ENCODE measurements at places on chromosomes 5 and 9.

DNA sequence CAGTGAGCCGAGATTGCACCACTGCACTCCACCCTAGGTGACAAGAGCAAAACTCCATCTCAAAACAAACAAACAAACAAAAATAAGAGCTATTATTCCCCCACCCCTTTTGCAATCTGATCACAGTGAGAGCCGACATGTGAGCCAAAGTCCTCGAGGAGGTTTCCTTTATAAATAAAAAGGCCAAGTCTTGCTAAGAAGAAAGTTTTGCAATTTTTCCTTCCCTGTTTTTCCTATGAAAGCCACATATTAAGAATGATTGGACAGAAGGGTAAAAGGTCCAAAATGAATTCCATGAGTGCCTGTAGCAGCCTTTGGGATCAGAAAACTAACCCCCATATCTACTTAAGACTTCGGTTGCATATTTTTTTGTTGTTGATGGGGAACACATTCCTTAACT, 179.7 kb downstream of the TSSK1B start:
- DNase-seq = no peak

DNA sequence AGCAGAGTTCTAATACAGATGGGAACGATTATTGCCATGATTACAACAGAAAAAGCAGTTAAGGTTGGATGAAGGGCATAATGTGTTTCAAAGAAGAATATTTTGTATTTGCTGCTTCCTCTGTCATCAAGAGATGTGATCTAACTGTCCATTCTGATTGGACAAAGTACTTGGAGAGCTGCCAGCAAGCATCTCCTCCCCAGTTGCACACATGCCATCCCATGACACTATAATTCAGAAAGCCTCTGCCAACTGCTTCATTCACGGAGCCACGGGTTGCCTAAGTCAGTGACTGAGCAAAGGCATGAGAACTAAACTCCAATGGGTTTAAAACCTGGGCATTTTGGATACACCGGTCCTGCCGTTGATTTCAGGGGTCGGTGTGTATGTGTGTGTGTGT, 253.8 kb downstream of the CRB2 start:
- no peak for DNase-seq

DNA sequence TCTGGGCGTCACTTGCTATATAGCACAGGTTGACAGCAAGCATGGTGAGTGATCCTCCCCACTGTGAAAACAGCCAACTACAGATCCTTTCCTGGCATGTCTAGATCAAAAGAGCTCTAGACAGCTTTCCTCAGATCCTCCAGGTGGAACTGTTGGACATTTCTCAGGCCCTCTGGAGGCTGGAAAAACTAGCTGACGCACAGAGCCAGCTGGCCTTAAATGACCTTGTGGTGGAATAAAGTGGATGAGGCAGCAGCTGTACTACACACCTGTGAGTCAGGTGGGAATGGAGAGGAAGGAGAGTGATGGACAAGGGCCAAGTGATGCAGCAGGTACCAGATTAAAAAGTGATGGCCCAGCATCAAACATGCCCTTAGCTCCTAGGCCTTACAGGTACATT, 172.7 kb downstream of the TRIM32 start:
- DNase-seq = no peak

DNA sequence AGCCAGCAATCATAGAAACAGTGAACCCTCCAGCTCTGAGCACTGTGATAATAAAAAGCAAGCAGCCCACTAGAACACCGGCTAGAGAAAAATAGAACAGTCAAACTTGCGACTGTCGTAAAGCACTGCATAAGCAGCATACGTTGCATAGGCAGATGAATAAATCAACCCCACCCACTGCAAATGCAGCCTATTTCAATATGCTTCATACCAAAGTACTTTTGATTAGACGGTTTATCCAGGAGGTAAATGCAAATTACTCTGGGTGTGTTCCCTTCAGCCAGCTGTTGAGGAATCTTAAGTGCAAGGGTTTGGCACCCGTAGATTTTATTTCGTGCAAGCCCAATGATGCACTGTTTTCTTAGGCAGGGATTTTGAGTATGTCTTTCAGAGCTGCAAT, 32.1 kb upstream of the ANKRD18A start:
- no peak for DNase-seq

DNA sequence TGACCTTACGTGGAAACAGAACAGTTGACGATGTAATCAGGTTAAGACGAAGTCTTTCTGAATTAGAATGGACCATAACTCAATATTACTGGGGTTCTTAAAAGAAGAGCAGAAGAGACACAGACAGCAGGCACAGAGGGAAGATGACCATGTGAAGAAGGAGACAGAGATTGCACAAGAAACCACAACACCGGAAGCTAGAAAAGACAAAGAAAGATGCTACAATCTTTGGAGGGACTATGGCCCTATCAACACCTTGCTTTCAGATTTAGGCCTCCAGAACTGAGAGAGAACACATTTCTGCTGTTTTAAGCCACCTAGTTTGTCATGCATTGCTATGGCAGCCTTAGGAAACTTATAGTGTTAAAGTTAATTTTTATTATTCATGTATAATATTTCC, 27.1 kb downstream of the CDH9 start:
- DNase-seq = no peak

GRCh38 chr5:77210091-77210963, at the start of gene PDE8B:
Gene PDE8B, plus strand, starts transcription at chr5:77210680. Its CDS starts 246 bp downstream, at chr5:77210926.
- DNase-seq = no peak

- DNase-seq = no peak
Observed at GRCh38 chr5:131067636-131068035, 97.4 kb downstream of the HINT1 start.

- DNase-seq = no peak
Observed at GRCh38 chr9:6758498-6759184, 868 bp downstream of the KDM4C start.

DNA sequence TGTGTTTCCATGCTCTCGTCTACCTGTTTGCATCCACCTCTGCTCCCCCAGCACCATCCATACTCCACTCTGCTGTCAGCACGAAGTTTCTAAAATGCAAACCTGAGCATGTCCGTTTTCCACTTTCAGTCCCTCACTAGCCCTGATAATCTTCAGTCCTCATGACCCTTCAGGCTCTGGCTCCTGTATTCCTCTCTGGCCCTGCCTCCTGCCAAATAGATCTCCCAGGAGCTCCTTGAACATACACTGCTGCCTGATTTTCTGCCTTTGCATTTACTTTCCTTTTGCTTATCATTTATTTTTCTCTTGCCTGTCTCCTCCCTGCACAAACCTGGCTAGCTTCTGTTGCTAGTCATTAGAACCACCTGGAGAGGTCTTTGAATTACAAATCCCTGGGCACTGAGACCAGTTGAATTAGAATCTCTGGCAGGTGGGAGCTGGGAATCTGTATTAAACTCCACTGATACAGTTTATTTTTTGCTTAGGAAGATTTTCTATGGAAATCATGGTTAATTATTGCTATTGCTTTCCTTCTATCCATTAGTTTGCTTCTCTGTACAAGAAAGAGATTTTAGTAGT, 18.5 kb downstream of the ARHGEF28 start:
- no peak for DNase-seq

DNA sequence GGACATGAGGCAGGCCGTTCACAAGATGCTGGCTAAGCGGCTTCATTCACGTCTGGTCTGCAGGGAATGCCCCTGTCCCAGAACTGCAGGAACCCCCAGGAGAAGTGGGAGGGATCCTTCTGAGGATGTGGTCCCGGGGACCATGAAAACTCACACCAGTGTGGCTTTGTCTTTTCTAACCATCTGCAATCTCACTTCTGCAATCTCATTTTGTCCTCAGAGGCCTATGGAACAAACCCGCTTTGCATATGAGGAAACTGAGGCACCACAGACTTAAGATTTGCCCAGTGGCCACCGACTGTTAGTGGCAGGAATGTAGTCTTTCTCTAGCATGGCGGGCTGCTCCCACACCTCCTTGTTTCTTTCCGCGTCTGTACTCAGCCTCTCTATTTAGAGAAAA, 6.9 kb downstream of the CXCL14 start:
- no peak for DNase-seq

DNA sequence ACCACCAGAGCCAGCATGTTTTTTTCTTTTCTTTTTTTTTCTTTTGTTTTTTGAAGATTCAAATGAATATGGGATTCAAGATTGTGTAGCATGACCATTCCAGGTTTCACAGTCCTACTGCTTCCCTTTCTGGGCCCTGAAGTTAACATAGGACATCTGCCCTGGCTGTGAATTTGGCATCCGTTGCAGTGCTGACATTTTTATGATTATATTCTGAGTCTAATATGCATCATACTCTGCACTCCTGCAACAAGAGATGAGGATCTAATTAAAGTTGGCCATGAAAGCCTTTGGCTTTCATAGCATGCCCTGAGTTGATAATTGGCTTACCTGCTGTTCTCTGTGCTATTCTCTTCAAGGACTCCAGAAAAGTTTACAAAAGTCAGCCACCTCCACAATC, 29.8 kb downstream of the C5orf22 start:
- DNase-seq = no peak

DNA sequence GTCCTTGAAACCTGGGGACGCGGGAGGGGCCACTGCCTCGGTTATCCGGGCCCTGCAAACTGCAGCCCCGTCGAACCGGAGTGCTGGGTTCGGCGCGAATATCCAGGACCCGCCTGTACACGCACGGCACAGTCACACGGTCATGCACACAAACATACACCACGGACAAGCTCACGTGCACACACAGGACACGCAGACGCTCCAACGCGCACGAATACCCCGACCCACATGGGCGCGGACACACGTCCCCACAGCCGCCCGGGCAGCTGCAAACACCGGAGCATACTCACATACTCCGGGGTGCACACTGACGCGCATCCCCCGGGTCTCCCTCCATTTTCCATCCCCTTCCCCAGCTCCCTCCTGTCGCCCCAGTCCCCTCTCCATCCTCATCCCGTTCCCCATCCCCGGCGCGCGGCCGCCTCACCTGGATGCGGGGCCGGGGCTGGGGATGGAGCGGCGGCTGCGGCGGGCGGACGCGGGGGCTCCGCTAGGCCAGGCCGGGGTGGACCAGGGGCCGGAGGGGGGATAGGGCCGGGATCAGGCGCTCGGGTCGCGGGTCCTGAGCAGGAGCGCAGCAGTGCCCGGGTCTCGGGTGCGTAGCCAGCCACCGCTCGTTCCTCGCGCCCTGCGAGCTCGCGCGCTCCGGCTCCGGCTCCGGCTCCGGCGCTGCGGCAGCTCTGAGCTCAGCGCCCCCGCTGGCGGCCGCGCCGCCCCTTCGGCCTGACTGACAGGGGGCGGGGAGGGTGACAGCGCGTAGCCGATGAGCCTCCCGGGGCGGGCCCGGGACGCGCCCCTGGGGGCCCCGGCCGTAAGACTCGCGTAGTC, at the start of the genes EIF4E1B and SNCB:
Gene EIF4E1B, plus strand, starts transcription at position 823 of the 828 bp plus-strand sequence. CDS start 12,113 bp downstream, outside the sequence.
Gene SNCB, minus strand, starts transcription at position 682 of the 828 bp plus-strand sequence. CDS start 880 bp downstream, outside the sequence.
- DNase-seq = no peak

GRCh38 chr5:8360012-8360411, 491.1 kb downstream of the MTRR start:
- no peak for DNase-seq

DNA sequence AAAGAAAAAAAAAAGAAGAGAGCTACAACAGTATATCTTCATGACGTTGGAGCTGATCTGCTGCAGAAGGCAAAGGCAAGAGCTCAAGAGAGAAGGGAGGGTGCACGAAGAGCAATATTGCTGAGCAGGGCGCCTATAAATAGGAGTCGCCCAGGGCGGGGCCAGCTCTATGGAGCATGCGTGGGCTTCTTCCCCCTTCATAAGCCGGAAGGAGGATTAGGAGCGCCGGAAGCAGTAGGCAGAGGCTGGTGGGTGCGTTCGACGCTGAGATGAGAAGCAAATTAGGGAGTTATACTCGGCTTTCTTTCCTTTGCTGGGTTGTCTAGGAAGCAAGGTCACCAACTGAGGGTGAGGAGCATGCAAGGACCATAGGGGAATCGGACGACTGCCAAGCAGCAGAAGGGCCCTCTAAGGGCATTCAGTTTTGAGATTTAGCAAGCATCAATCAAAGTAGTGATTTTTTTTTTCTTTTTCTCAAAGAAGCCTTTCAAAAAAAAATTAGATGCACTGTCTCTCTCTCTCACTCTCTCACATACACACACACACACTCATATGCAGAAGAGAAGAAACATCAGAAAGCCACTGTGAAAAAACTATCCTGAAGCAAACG, 496.7 kb downstream of the ENC1 start:
- DNase-seq = no peak

DNA sequence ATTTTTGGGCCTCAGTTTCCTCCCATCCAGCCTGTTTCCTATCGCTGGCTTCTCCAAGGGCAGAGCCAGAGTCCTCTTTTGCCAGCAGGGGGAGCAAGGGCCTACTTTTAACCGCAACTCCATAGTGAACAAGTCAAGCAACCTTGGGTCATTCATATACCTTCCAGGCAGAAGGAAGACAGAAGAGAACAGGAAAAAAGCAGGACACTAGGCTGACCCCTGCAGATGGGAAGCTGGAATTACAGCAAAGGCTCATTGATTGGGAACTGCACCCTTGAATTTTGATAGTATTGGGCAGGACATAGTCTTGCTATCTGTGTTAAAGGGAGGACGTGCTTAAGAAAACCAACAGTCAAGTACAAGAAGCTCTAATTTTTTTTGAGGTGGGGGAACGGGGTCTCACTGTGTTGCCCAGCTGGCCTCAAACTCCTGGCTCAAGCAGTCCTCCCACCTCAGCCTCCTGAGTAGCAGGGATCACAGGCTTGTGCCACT, 30.1 kb downstream of the QRFP start:
- peak; percentile 42 for DNase-seq

- no peak for DNase-seq
Observed at GRCh38 chr5:179986328-179986727, 78.6 kb upstream of the TBC1D9B start.

- DNase-seq = no peak
Observed at GRCh38 chr5:124921694-124922093, 175.3 kb upstream of the ZNF608 start.

DNA sequence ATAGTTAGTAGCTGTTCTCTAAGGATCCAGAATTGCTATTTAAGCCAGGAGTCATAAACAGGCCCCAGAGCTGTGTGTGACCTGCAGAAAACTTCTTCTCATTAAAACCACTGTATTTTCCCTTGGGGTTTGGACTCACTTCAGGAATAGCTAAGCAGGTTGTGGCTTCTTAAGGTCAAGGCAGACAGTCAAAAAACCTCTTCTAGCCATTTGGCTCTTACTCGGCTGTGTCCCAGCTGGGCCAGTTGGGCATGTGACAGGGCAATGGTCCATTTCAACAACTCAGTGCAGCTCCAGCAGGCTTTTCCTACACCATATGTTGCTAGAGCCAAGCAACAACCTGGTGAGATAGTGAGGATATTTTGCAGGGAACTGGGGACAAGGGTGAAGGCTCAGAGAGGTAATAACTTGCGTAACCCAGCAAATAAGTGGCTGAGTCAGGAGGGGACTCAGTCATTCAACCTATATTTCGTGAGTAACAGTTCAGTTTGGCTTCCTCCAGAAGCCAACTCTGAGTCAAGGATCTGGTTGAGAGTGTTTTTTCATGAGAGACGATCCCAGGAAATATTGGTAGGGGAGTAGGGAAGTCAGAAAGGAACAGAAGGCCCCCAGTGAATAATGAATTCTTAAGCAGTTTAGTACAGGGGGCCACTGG, 115.4 kb upstream of the PPP2R2B start:
- DNase-seq = no peak

- DNase-seq = no peak
Observed at GRCh38 chr9:2344436-2344835, 277.2 kb upstream of the VLDLR start.

- DNase-seq = no peak
Observed at GRCh38 chr5:17156463-17156862, 61.0 kb upstream of the BASP1 start.
